ENCODE measurements at places on chromosomes 3 and 15.

DNA sequence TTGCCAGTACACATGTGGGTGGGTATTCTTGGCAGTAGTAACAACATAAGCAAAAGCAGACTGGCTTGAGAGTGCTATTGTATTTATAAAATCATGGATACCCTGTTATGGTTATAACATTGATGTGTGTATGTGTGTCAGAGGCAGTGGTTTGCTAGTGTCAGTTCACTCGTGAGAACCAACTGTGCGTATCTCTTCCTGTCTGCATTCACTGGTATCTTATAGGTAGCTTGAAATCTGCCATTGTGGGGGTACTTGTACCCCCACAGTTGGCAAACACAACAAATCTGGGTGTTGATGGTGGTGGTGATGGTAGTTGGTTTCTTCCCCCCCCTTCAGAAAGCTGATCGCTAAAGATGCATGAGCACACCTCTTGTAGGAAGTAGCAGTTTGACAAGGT, 355.8 kb upstream of the SATB1 start:
- no peaks in the 10 kb centered on the region for H3K36me3 ChIP-seq
- peak overlapping the region; percentile 62 for H3K4me3 ChIP-seq
- peak; percentile 68 for DNase-seq
- H3K27ac ChIP-seq = peak overlapping the region; percentile 3
- peaks cover 19% of the 10 kb centered on the region for H3K4me1 ChIP-seq

GRCh38 chr15:41944313-41944940, 27.9 kb downstream of the EHD4 start:
- H3K4me1 ChIP-seq = peaks cover 26% of the 10 kb centered on the region
- no peak overlapping the region for H3K27ac ChIP-seq
- peaks cover 22% of the 10 kb centered on the region for H3K36me3 ChIP-seq
- DNase-seq = no peak
- no peak overlapping the region for H3K4me3 ChIP-seq
- no peaks in the 10 kb centered on the region for H3K27me3 ChIP-seq

GRCh38 chr3:170027233-170028102, 10.3 kb upstream of the GPR160 start:
- peaks cover 16% of the 10 kb centered on the region for H3K4me1 ChIP-seq
- H3K27me3 ChIP-seq = peaks cover 8% of the 10 kb centered on the region
- peak; percentile 77 for DNase-seq
- H3K36me3 ChIP-seq = peaks cover 6% of the 10 kb centered on the region

DNA sequence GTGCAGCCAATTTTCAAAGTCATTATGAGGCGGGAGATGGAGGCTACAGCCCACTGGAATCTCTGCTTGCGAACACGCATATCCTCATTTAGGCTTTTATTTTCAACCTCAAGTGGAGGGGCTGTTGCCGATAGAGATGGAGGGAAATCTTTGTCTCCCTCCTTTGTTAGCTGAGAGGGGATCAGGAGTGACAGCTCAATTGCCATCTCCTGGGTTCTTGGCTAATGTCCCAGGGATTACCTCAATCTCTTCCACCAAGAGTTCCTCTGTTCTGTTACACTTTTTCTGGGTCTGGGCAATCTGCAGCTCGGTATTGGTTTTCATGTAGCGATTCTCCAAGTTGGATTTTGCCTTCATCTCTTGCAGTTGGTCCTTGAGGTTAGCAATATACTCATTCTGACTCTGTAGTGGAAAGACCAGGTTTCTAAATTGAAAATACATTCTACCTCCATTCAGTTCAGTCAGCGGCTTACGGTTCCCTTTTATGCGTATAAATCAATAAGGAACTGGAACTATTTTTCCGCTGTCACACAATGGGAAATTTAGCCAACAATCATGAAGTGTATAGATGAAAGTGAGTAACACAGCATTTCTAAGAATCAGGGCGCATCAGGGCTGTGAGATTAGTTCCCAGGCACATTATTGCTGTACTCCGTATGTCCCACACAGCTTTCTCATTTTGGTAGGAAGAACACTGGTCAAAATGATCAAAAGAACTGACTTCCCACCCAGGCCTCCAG, 36.2 kb upstream of the RPL35A start:
- no peak overlapping the region for H3K4me3 ChIP-seq
- no peak for DNase-seq
- H3K27me3 ChIP-seq = no peaks in the 10 kb centered on the region
- H3K4me1 ChIP-seq = no peaks in the 10 kb centered on the region
- H3K36me3 ChIP-seq = no peaks in the 10 kb centered on the region

GRCh38 chr3:164194842-164195241, 883.5 kb downstream of the SI start:
- no peak for DNase-seq
- H3K36me3 ChIP-seq = no peaks in the 10 kb centered on the region
- no peaks in the 10 kb centered on the region for H3K27me3 ChIP-seq

GRCh38 chr3:5264093-5264600, 76.6 kb downstream of the EDEM1 start:
- H3K4me3 ChIP-seq = no peak overlapping the region
- H3K4me1 ChIP-seq = no peaks in the 10 kb centered on the region
- DNase-seq = no peak
- no peaks in the 10 kb centered on the region for H3K36me3 ChIP-seq

GRCh38 chr3:1616744-1617143, 481.9 kb upstream of the CNTN4 start:
- no peaks in the 10 kb centered on the region for H3K36me3 ChIP-seq
- H3K27ac ChIP-seq = no peak overlapping the region
- H3K27me3 ChIP-seq = no peaks in the 10 kb centered on the region
- no peaks in the 10 kb centered on the region for H3K4me1 ChIP-seq

GRCh38 chr3:45132568-45133211, 13.5 kb downstream of the CDCP1 start:
- H3K27me3 ChIP-seq = peaks cover 21% of the 10 kb centered on the region
- H3K4me3 ChIP-seq = no peak overlapping the region
- DNase-seq = no peak
- H3K4me1 ChIP-seq = peaks cover 7% of the 10 kb centered on the region
- H3K36me3 ChIP-seq = no peaks in the 10 kb centered on the region

DNA sequence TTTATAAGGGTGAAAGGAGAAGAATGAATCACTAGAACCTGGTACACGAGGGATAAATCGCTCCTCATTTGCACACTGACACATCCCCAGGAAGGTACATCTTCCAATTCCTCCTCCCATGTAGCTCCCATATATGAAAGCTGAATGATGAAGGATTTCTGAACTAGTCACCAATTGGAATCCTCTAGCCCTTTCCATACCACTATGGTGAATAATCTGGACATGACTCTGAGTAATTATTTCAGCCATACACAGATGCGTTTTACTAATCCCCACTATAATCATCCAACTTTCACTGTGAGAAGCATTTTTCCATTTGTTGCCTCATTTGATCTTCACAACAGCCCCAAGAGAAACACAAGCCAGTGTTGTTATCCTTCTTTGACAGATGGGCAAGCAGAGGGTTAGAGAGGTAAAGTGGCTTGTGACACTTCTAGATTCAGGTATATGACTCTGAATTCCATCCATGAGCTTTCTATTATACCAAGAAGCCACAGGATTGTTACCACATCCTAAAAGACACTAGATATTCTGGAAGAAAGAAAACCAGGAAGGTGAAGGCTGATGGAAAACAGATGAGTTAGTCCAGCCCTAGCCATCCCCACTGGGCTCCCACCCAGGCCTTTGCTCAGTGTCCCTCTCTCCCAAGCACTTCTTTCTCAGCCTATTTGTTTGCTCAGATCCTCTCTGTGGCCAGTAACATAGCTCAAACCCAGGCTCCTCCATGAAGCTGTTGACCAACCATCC, 22.2 kb upstream of the BCL6 start:
- H3K27ac ChIP-seq = no peak overlapping the region
- H3K27me3 ChIP-seq = no peaks in the 10 kb centered on the region
- H3K36me3 ChIP-seq = peaks cover 4% of the 10 kb centered on the region
- no peak for DNase-seq
- H3K4me3 ChIP-seq = no peak overlapping the region

GRCh38 chr15:66779331-66780009, 77.4 kb downstream of the SMAD6 start:
- no peak overlapping the region for H3K4me3 ChIP-seq
- no peak overlapping the region for H3K27ac ChIP-seq
- no peaks in the 10 kb centered on the region for H3K27me3 ChIP-seq
- no peak for DNase-seq

GRCh38 chr15:50549326-50549725, 2.9 kb upstream of the USP50 start:
- DNase-seq = no peak
- no peak overlapping the region for H3K27ac ChIP-seq
- H3K4me1 ChIP-seq = no peaks in the 10 kb centered on the region
- H3K4me3 ChIP-seq = no peak overlapping the region
- peaks cover 5% of the 10 kb centered on the region for H3K27me3 ChIP-seq
- H3K36me3 ChIP-seq = peaks cover 3% of the 10 kb centered on the region

DNA sequence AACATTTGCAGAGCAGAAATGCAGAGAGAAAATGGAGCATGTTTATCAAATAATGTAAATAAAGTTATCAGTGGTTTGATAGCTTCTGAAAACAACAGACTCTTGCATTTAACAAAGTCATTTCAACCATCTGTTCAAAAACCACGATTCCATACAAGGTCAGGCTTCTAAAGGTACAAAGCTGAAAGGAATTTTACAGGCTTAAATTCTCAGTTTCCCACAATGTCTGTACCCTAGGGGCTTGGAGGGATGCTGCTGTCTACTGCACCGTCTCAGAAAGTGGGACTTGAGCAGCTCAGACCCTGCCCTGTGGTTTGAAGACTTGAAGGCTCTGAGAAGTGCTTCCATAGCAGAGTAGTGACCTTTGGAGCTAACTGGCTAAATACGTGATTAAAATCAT, 30.4 kb upstream of the TM4SF1 start:
- no peaks in the 10 kb centered on the region for H3K4me1 ChIP-seq
- H3K27me3 ChIP-seq = peaks cover 4% of the 10 kb centered on the region
- no peaks in the 10 kb centered on the region for H3K36me3 ChIP-seq
- no peak for DNase-seq

GRCh38 chr3:178676942-178677790, 140.9 kb downstream of the KCNMB2 start:
- no peaks in the 10 kb centered on the region for H3K4me1 ChIP-seq
- no peak overlapping the region for H3K27ac ChIP-seq
- H3K4me3 ChIP-seq = no peak overlapping the region
- H3K27me3 ChIP-seq = no peaks in the 10 kb centered on the region
- no peaks in the 10 kb centered on the region for H3K36me3 ChIP-seq

DNA sequence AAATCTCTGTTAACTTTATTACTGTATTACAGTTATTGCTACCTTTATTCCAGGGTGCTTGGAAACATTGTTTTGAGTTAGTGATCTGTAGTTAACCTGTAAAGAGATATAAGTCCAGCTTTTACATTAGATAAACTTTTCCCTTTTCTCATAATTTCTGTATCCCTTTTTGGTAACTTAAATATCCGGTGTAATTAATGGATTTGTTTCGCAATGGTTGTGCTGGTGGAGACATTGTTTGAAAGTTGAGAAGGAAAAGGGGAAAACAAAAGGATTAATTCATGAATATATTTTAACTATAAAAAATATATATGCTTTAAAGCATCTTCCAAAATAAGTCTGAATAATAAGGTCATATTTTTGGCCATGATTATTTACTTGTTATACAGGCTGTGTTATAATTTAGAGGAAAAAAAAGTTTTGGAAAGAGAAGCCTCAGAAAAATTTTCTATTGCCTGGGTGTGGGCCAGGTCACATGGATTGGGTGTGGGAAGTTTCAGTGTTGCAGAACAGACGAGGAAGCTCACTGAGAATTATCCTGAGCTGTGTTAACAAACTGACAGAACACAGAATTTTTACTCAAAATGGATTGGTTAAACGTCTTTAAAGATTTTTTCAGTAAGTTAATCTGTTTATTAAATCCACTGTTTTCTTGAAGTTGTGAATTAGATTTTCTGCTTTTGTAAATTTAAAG, 27.7 kb upstream of the IL20RB start:
- no peaks in the 10 kb centered on the region for H3K27me3 ChIP-seq
- peaks cover 50% of the 10 kb centered on the region for H3K36me3 ChIP-seq
- H3K4me3 ChIP-seq = no peak overlapping the region

- H3K4me1 ChIP-seq = no peaks in the 10 kb centered on the region
- no peak overlapping the region for H3K27ac ChIP-seq
- H3K36me3 ChIP-seq = no peaks in the 10 kb centered on the region
- no peaks in the 10 kb centered on the region for H3K27me3 ChIP-seq
- no peak overlapping the region for H3K4me3 ChIP-seq
These were observed 251.9 kb downstream of the CDIN1 start for GRCh38 chr15:36831125-36831903.
